ENCODE measurements at places on chromosomes 1 and 21.

DNA sequence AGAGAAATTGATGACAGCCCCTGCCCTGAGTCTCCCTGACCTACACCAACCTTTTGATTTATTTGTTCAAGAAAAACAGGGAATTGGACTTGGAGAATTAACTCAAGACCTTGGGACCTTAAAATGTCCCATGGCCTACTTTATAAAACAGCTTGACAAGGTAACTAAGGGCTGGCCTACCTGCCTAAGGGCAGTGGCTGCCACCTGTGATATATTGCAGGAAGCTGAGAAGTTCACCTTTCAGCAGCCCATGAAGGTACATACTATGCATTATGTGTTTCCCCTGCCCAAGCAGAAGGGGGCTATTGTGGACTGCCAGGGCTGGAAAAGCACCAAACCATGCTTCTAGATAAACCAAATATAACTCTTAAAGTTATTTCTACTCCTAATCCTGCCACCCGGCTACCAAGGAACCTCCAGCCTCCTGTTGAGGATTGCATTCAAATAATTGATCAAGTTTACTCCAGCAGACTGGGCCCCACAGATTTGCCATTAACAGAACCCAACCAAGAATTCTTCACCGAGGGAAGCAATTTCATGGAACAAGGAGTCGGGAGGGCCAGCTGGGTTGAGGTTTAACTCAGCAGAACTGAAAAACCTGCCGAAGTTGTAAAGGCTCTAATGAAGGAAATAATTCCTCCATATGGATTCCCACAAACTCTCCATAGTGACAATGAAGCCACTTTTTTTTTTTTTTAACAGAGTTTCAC, 28.2 kb downstream of the LACTBL1 start:
- no peak for DNase-seq

- no peak for DNase-seq
Measured at GRCh38 chr1:172401477-172401876, 19.0 kb upstream of the C1orf105 start.

- peak; percentile 57 for DNase-seq
Measured at GRCh38 chr1:2585318-2586092, 1.1 kb upstream of the PRXL2B start.

- DNase-seq, result no peak
Measured at GRCh38 chr1:29338908-29339575, 102.7 kb downstream of the PTPRU start.

DNA sequence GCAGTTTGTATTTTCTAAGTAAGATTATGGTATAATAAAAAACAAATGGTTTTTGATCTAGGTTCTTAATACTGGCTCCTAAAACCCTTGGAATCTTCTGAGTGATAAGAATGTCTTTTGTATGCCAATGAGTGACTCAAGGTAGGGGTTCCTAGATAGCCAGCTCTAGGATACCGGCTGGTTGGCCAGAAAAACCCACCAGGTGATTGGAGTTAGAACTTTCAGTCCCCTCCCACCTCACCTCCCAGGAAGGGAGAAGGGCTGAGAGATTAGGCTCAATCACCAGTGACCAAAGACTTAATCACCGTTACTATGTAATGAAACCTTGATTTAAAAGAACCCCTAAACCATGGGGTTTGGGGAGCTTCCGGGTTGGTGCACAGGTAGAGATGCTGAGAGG, 8.7 kb upstream of the BRDT start:
- DNase-seq, result no peak

DNA sequence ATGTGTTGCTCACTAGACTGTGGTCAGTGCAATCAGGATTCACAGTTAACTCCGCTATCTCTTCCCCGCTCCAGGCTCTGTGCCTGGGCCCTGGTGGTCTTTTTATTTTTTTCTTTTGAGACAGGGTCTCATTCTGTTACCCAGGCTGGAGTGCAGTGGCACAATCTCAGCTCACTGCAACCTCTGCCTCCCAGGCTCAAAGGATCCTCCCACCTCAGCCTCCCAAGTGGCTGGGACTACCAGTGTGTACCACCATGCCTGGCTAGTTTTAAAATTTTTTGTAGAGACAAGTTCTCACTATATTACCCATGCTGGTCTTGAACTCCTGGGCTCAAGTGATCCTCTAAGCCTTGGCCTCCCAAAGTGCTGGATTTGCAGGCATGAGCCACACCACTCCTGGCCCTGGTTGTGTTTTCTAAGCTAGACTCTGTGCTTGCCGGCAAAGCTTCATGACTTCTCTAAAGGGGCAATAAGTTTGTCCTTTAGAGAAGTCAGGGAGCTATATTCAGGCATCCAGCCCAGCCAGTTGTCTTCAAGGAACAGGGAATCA, 1.4 kb downstream of the RCSD1 start:
- DNase-seq, result no peak

- no peak for DNase-seq
Measured at GRCh38 chr1:25569597-25570396, 26.4 kb downstream of the LDLRAP1 start.

GRCh38 chr21:37364722-37365121, 1.9 kb upstream of the DYRK1A start:
- no peak for DNase-seq

- DNase-seq, result no peak
Measured at GRCh38 chr1:180156201-180156600, 1.5 kb downstream of the QSOX1 start.

All from activated T-cell treated with anti-CD3 and anti-CD28 coated beads for 48 hours (primary cell).